ENCODE measurements at places on chromosomes 5 and 9.

- DNase-seq = no peak
Observed at GRCh38 chr9:7921545-7922197, 122.1 kb upstream of the DMAC1 start.

- DNase-seq = no peak
Observed at GRCh38 chr9:69265891-69266290, 59.1 kb upstream of the ENTREP1 start.

- DNase-seq = no peak
Observed at GRCh38 chr5:90700299-90700698, 141.7 kb downstream of the ADGRV1 start.

GRCh38 chr5:122719991-122720746, 54.7 kb upstream of the SNX2 start:
- DNase-seq = no peak

- no peak for DNase-seq
Observed at GRCh38 chr5:142958944-142959682, 188.9 kb downstream of the ARHGAP26 start.

DNA sequence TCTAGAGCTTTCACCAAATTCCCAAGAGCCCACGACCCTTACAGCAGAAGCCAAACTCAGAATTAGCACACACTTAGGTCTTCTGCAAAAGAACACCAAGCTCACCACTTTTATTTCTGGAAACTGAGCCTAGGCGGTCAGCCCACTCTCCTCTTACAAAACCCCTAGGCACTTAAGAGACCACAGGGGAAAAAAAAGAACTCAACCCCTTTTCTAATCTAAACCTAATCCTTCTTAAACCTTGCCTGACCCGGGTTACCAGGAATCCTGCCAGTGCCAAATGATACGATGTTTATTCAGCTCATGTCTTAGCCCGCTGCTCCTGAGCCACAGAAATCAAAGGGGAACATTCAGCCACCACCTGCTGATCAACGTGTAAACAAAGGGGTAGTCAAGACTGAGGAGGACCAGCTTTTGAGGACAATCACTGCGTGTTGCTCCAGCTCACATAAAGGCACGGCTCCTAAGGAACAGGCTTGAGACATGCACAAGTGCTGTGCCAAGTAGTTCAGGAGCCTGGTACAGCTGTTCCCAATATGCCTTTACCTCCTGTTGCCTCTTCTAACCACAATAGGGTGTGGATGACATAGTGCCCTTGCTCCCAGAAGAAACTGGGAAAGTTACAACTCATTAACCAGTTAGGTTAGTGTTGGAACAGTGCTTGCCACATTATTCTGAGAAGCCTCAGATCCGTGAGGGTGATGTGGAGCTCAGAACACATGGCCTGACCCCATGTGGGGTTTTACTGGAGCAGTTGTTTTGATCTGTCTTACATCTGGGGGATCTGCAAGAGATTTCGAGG, 49.3 kb downstream of the ZFAND5 start:
- DNase-seq = no peak

- no peak for DNase-seq
Observed at GRCh38 chr5:32223972-32224609, 50.0 kb upstream of the GOLPH3 start.

GRCh38 chr9:21958833-21959232, 35.4 kb downstream of the CDKN2A start:
- no peak for DNase-seq

GRCh38 chr9:89603767-89604665, 796 bp upstream of the GADD45G start:
- DNase-seq = peak; percentile 9

GRCh38 chr5:19532936-19533335, 455.1 kb downstream of the CDH18 start:
- no peak for DNase-seq

DNA sequence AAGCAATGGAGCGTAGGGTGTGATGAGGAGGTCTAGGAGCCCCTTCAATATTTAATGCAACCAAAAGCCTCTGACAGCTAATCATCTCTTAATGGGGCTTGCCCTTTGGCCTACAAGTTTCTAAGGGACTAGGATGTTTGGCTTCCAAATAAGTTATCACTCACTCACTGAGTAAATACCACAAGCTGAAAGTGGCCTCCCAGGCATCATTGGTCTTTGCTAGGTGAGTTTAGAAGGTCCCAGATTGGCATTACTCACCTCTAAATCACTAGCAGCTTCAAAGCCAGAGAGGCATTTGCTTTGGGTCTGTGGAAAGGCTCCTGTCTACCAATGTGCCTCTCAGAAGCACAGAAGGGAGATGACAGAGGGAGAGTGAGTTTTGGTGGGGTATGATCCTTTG, 344.2 kb downstream of the NTRK2 start:
- DNase-seq = no peak

- no peak for DNase-seq
Observed at GRCh38 chr5:45696206-45696836, at the start of gene HCN1. Gene HCN1 (minus strand): TSS chr5:45696380.

- DNase-seq = no peak
Observed at GRCh38 chr9:30591461-30591860, 1793.0 kb upstream of the ACO1 start.

- no peak for DNase-seq
Observed at GRCh38 chr5:16615741-16616535, 859 bp downstream of the RETREG1 start.

- DNase-seq = no peak
Observed at GRCh38 chr5:128667751-128668150, 129.7 kb upstream of the FBN2 start.

DNA sequence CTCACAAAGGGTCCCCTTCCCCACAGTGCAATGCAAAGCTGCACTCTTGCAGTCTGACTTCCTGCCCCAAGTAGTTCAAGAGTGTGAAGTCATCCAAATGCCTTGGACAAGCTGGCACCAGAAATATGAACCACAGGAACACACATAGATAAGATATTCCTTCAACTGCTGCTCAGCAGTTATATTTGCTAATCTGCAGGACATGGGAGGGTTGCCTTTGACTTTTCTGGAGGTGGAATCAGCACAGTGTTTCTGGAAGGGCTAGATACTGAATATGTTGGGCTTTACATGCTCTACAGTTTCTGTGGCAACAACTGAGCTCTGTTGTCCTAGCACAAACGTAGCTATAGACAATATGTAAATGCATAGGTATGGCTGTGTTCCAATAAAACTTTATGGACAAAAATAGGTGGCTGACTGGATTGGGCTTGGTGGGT, 96.7 kb upstream of the PCA3 start:
- no peak for DNase-seq

- no peak for DNase-seq
Observed at GRCh38 chr5:148425808-148426207, 42.0 kb downstream of the FBXO38 start.

DNA sequence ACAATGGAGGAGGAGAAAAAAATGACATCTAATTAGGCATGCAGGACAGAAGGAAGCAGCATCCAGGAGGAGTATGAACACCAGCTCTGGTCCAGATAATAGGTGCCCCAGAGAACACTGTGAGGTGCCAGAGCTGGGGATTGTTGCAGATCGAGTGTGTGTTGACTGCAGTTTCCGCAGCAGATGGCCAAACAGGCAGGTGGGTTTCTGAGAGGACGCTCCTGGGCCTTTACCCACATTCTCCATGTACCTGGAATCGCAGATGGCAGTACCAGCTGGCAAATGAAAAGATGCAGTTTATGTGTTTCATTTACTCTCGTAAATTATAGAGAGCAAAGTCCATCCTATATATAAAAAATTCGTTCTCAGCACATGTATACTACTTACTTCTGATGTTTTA, 182.2 kb upstream of the ISL1 start:
- no peak for DNase-seq

DNA sequence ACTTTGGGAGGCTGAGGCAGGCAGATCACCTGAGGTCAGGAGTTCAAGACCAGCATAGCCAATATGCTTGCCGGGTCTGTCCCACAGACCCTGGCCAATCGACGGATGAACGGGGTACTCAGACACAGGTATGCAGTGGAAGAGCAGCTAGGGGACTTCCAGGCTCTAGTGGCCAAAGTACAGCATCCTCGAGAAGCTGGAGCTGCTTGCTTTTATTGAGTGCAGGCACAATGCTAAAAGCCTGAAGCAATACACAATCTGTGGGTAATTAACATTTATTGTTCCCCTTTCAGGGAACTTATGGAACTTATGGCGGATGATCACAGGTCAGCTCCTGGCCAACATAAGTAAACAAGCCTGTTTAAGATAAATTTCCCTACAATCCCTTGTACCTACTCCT, 32.8 kb upstream of the SEMA4D start:
- no peak for DNase-seq

DNA sequence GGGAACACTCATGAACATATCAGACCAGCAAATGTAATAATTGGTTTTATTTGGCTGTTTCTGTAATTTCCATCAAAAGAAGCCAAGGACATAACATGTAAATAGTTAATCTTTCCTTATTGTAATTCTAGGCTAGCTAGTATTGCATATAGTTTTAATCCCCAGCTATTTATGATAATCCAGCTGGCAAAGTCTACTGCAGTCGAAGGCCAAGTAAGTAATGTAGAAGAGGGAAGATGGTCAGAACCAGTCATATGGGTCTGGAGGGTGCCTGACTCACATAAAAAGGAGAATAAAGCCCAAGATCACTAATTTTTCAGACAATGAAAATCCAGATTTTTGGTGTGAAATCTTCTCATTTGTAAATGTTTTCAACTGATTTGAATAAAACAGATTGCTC, 106.3 kb downstream of the CCDC192 start:
- DNase-seq = no peak

- DNase-seq = no peak
Observed at GRCh38 chr9:95313010-95313498, 4.5 kb downstream of the FANCC start.

DNA sequence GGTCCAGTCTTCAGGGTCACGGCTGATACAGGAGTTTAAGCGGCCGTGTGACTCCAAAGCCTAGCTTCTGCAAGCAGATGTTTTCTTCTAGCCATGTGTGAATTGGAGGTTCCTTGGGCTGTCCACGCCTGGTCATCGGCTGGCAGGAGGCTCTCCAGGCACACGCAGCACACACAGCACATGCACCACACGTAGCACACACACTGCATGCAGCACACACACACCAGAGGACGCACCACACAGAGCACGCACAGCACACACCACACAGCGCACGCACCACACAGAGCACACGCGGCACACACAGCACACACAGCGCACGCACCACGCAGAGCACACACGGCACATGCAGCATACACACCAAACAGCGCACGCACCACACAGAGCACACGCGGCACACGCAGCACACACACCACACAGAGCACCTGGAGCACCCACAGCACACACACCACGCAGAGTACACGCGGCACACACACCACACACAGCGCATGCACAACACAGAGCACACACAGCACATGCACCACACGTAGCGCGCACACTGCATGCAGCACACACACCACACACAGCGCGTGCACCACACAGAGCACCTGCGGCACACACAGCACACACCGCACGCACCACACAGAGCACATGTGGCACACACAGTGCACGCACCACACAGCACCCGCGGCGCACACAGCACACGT, 234.3 kb downstream of the FANCC start:
- no peak for DNase-seq

DNA sequence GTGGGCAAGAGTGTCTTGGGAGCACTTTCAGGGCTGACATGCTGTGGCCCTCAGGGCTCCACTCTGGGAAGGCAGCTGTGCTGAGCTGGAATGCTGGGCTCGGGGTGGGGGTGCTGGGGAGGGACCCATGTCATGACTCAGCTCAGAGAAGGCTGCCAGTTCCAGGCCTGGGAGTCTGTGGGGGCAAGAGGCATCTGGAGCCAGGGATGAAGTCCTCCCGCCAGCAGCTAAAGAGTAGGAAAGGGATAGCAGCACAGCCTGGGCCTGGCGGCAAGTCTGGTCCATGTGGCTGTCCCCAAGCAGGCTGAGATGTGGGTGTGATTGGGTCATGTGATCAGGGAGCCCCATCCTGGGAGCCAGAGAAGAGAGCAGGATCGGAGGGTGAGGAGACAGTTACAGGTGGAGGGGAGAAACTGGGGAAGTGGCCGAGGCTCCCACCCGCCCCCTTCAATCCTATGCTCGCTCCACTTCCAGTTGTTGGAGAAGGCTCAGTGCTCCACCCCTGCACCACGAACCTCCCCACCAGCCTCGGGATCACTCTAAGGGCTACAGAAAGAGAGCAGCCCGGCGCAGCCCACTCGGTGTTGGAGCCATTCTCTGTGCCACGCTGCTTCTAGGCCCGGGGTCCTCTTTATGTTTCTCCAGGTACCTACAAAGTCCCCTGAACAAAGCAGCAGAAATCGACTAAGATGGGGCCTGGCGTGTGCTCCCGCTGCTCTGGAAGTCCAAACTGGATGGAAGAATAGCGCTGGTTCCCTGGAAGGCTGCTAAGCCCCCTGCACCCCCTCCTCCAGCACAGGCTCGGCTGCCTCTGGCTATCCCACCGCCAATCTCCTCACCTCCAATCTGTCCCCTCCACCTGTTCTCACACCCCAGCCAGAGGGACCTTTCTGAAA, 12.0 kb downstream of the PDGFRB start:
- DNase-seq = no peak

DNA sequence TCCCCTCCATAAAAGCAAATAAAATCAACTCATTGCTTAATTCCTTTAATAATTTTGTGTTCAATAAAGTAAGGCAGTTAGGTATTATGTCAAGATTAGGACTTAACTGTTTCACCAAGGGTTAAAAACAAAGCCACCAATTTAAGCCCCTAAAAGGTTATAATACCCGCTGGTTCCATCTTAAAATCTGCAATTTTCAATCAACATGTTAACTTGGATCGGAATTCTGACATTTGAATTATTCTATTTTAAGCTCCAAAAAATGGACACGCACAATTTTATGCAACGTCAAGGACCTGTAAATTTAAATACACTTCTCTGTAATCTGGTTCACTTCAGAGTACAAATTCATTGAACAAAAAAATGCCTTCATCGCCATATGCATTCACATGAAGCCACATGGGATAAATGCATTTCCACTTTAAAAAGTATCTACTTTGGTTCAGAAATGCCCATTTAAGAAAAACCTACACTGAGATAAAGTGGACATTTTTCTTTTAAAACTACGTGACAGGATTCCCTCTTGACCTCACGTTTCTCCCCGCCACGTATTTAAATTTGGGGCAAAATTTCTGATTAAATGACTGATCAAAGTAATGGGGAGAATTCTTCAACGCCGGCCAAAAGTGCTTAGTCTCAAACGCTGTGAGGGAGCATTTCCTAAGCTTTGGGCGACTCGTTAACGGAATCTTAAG, 721 bp downstream of the GIN1 start:
- no peak for DNase-seq

GRCh38 chr9:11931751-11932150, 761.4 kb upstream of the TYRP1 start:
- no peak for DNase-seq

GRCh38 chr5:56272765-56273164, 39.6 kb upstream of the ANKRD55 start:
- no peak for DNase-seq

DNA sequence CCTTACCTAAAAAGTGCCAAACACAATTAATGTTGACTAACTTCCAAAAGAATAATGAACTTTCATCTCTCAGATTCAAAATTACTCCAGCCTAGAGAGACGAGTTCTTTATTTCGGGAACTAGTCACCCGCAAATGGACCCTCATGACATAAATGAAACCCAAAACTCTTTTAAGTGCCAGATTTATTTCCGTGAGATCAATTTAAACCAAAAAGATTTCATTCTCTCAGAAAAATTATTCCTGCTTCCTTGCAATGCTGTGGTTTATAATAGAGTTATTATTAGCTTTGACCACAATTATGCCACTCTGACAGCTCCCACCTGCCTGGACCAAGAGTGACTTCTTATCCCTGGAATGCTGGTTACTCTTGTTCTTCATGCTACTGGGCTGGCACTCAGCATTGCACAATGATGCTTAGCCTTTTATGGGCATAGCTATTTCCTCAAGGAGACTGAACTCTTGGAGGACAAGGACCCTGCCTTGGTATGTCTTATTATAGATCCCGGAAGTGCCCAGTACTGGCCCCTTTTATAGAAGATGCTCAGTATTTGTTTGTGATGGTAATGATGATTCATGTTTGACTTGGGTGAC, 183.5 kb downstream of the SNX18 start:
- no peak for DNase-seq
